Omental fat pad (tissue), 4 donors: ENCODE measurements at places on chromosomes 12 and 14. TPM values are rescaled to one million over a fixed set of nuclear protein-coding genes. Genes with fewer than 3 reads are reported as not detected.

DNA sequence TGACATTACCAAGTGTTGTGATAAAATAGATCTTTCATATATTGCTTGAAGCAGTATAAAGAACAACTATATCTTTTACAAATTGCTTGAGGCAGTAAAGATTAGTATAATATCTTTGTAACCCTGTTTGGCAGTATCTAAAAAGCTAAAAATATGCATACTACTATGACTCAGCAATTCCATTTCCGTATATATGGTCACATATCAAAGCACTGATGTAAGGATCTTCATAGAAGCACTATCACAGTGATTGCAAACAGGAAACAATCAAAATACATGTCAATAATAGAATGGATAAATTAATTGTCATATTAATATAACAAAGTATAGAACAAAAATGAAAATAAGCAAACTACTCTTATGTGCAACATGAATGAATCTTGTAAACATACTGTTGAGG is 158.4 kb upstream of the IGF1 start:
- DNase-seq, result no peak

GRCh38 chr12:39145175-39145999 is 240.0 kb upstream of the CPNE8 start:
- no peak for DNase-seq

DNA sequence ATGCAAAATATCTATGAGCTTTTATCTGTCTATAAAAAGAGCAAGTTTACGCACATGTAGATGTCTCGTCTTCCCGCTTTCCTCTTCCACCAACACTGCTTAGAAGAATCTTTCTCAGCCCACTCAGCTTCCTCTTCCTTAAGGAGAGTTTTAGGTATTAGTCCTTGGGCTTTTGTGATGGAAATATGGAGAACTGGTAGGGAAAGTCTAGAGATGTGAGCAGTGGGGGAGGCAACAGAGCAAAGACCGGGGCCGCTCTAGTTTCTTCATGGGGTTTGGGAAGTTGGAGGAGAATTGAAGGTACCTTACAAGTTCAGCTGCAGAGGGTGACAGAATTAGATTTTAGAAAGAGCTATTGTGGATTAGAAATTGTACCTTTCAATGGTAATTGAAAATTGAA is 56.3 kb upstream of the CPNE8 start:
- DNase-seq, result no peak

DNA sequence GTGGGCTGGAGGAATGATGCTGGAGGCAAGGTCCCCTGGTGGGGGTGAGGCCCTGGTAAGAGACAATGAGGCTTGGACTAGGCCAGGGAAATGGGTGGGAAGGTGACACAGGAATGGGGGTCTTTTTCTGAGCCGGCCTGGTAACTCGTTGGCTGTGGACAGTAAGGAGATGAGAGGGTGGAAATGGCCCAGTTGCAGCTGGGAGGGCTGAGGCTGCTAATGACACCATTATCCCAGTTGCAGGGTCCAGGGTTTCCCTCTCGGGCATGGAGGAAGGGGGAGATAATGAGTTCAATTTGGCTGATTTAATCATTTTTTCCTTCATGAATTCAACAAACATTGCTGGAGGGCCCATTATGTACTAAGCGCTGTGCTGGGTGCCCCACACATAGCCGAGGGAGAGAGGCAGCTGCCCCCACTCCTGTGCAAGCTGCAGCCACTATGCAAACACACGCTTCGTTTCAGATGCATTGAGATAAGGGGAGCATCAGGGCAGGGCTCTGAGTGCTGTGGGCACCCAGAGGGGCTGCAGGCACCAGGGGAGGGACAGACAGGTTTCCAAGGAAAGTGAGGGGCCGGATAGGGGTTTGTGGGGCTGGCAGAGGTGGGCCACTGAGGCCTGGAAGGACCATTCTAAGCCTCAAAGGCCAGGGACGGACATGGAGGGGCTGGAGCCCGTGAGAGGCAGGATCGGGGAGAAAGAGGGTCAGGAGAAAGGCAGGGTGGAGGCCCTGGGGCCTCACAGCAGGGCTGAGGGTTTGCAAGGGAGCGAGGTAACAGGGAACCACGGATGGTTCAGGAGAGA is 43.2 kb upstream of the MEG3 start:
- no peak for DNase-seq

DNA sequence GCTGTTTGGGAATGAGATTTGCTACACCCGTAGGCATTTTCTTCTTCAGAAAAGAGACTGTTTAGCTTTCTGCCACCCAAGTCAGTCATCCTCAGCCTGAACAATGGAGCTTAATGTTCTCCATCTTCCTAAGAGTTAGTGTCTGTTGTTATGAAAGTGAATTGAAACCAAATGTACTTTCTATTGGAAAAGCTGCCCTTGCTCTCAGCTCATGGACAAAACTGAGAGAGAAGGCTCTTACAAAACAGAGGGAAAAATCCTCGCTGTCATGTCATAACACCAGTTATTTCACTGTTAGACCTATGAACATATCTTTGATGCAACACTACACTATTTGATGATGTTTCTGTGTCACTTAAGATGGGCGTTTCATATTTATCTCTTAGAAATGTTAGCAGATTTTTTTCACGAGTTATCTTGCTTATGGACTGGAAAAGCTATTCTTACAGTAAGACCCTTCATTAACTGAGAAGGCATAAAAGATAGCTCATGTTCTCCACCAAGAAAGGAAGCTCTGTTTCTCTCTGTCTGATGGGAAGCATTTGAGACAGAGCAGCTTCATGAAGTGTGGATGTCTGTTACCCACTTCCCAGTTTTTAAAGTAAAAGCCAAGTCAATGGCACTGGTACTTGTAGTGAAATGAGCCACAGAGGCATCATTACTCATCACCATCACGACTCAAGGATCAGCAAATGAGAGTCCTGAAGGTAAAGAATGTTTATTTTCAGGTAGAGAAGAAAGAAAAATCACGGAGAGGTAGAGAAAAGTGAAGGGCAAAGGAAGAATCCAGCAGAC is 483.9 kb downstream of the ZFP36L1 start:
- DNase-seq, result no peak

DNA sequence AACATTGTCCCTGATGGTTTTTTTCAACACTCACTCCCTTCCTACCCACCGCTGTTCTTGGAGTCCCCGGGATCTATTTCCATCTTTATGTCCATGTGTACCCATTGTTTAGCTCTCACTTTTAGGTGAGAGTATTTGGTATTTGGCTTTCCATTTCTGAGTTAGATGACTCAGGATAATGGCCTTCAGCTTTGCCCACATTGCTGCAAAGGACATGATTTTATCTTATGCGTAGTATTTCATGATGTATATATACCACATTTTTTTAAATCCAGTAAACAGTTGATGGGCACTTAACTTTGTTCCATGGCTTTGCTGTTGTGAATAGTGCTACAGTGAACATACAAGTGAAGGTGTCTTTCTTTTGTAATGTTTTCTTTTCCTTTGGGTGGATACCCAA is 123.5 kb upstream of the KITLG start:
- no peak for DNase-seq

DNA sequence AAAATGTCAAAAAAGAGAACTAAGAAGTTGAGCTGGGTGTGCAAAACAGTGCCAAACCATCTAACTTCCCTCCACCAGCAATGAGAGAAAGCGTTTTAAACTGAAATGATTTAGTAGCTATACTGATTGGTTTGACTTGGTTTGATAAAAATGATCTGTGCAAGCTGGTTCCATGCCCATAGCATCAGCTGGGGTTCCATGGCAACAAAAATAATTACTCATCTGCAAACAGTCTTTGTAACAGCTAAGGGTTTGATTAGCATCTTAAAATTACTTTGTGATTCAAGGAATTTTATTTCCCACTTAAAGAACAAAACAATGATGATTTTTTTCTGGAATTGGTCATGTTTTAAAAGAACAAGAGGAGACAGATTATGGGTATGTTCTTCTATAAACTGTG is 15.0 kb upstream of the BICD1 start:
- DNase-seq, result no peak

- no peak for DNase-seq
These were observed 86.9 kb downstream of the CACNA1C start for GRCh38 chr12:2139651-2140050.

DNA sequence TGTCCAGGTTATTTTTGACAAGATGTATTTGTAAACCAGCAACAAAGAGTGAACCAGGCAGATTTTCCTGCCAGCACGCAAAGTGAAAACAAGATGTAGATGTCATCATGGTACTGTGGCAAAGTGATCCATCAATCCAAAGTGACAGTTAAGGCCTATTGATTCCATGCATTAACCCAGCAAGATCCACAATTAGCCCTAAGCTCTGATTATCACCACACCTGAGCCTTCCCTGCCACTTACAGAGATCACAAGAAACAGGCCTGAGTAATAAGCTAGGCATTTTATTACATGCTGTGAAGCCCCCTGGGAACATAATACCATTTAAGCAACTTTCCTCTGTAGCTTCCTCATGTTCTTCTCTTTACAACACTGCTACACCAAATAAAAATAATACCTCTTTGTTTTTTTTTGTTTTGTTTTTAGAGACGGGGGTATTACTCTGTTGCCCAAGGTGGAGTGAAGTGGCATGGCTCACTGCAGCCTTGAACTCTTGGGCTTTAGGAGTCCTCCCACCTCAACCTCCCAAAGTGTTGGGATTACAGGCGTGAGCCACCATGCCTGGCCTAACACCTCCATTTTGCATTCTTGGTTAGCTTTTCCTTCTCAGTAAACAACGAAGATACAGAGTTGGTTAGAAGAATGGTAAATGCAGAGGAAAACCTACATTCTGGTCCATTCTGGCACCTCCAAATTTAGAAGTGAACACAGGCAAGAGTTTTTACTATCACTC is 85.5 kb downstream of the STON2 start:
- no peak for DNase-seq

DNA sequence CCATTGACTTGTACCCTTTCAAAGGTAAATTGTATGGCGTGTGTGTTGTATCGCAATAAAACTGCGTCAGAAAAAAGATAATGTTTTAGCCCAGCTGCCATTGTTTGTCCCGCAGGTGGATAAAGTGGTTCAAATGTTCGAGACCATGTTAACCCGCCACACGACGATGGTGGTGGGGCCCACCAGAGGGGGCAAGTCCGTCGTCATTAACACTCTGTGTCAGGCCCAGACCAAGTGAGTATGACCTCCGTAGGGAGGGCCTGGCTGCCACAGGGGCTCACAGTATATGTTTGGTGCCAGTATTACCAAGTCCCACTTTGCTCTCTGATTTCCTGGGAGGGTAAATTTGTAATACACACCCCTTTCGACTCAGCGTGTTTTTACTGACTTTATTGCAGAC is 96.9 kb downstream of the DNAH10 start:
- no peak for DNase-seq

DNA sequence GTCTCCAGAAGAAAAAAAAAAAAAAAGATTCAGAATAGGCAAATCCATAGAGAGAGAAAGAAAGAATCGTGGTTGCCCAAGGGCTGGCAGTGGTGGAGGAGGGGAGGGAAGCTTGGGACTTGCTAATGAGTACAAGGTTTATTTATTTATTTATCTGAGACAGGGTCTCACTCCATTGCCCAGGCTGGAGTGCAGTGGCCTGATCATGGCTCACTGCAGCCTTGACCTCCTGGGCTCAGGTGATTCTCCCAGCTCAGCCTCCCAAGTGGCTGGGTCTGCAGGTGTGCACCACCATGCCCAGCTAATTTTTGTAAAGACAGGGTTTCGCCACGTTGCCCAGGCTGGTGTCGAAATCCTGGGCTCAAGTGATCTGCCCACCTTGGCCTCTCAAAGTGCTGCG is 9.7 kb upstream of the TNFRSF1A start:
- DNase-seq, result no peak

DNA sequence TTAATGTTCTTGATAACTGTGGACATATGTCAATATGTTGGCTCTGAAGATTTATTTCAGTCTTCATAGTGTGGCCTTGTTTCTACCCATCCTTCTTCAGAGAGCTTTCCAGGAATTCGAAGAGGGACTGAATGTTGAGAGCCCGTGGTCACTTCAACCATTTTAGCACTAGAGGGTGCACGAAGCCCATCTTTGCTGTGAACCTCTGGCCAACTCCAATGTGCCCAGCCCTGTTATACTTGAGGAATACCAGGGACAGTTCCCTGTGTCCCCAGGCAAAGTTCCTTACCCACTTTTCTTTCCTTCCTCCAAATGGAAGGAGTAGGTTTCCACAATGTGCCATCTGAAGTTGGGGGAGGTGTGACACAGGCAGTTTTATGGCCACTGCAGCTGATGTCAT is 603.5 kb downstream of the RPL10L start:
- DNase-seq, result no peak

DNA sequence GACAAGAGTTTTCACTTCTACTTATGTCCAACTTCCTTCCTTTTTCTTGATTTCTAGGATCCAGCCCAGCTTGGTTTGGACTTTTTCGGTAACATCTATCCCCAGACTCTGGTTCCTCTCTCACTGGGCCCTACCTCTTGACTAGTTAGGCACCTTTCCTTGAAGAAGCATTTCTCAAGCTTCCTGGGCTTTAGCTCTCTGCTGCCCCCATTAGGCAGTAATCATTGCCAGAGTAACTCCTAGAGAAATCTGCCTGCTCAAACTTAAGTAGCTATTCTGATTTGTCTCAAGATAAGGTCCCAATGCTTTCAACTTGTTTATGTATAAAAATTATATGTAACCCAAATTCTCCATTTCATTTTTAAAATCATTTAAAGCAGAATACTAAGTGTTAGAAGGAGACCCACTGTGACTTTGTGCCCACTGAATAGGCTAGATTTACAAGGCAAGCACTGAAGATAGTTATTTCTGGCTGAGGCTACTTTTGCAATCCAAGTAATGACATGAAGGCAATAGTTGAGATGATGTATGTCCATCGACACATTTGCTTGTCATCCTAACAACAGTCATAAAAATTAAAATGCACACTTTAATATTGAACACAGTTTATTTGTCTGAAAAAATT is 275.0 kb upstream of the G2E3 start:
- no peak for DNase-seq

- no peak for DNase-seq
These were observed 125.6 kb downstream of the PIWIL1 start for GRCh38 chr12:130463275-130463658.

DNA sequence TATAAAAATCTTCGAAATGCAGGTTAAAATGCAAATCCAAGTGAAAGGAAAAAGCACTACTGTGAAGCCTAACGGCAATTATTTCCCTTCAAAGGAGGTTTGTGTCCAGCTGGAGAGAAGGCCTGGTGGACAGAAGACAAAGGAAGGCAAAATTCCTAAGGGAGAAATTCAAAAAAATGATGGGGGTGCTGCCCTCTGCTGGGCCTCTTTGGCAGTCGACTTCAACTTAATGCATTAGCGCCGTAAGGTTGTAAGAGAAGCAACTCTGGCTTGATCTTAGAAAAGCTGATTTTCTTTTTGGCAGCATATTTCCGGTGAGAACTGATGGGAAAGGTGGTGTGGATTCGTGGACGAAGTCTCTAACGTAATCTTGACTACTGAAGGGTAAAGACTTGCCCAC is 34.3 kb upstream of the CHFR start:
- DNase-seq, result no peak

The PLEKHD1 gene
- 0.19 TPM for total RNA-seq

The KLRC4 gene
- not detected for total RNA-seq

The KRT78 gene
- total RNA-seq, result not detected

The ALG10 gene
- total RNA-seq, result 5.9 TPM

The CCDC184 gene
- total RNA-seq, result 0.63 TPM

The COCH gene
- total RNA-seq, result 2.6 TPM

The CD4 gene
- total RNA-seq, result 21.2 TPM

The KRT83 gene
- total RNA-seq, result not detected

The KLRF2 gene
- total RNA-seq, result not detected
